ENCODE measurements at places on chromosomes 16 and 17.
A peak's percentile ranks its signal among the peaks of the same experiment; 100 is the strongest.

- DNase-seq = no peak
Observed at GRCh38 chr17:40558890-40559563, 6.2 kb downstream of the CCR7 start.

- no peak for DNase-seq
Observed at GRCh38 chr16:80993307-80993706, 13.4 kb downstream of the CMC2 start.

DNA sequence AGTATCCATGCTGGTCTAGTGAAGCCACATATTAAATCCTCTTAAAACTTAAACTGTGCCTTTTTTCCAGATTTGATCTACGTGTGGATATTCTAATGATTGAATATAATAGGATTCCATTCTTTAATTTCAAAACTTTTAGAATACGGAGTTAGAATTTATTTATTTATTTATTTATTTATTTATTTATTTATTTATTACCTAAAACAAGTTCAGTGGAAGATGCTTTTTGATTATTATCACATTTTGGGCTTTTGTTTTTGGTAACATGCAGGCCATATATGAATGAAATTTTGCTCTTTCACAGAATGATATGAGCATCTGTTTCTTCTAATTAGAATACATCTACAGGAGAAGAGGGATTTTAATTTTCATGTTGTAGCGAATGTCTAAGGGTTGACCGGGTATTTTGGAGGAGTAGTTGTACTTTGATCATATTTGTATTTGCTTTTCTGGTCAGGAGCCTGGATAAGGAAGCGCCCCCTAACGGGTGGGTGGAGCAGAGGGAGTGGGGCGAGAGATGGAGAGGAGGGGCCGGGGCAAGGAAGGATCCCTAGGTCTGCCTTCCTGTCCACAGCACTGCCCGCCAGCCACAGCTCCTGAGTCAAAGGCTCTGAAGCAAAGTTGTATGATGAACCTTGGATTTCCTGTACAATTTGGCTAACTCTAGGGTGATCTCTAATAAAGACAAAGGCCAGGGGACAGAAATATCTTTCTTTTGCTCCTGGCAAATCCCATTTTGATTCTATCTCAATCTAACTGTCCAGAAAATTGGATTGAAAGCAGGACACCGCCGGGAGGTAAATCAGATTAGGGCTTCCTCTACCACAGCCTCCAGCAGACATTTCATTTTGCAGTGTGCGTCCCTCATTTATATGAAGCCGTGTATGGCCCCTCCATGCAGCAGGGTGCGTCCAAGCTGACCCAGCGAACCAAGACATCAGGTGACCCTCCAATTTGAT lies 149.1 kb downstream of the PRKCA start:
- DNase-seq = no peak

DNA sequence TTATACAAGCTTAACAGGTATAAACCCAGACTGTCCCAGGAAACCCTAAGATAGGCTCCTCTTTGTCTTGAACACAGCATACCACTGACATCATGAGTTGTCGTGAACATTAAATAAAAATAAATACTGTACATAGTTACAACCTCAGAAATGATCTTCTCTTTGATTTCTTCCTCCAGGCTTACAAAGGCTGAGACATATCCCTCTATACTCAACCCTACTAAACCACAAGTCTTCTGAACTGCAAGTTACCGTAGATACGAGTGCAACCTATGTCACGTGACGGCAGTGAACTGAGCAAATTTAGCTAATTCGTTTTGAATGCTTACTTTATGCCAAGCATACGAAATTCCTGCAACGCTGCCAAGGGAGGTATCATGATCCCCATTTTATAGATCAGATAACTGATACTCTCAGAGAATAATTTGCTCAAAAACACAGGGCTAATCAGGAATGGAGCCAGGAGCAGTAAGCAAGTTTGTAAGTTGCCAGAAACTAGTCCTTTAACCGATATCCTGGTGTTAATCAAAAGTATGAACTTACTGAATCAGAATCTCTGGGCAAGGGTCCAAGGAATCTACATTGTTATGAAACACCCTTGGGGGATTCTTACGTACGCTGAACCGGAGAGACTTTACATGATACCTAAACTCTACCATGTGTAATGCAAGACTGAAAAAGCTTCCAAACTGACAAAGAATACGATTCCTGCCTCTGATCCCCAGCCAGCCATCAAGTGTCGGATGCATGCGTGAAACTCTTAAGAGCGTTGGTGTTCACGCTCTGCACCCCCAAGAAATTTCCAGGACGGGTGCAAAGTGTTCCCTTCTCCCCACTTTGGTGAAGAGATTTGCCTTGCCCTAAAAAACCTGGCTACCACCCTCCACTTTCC lies 106.2 kb downstream of the XYLT1 start:
- DNase-seq = no peak

DNA sequence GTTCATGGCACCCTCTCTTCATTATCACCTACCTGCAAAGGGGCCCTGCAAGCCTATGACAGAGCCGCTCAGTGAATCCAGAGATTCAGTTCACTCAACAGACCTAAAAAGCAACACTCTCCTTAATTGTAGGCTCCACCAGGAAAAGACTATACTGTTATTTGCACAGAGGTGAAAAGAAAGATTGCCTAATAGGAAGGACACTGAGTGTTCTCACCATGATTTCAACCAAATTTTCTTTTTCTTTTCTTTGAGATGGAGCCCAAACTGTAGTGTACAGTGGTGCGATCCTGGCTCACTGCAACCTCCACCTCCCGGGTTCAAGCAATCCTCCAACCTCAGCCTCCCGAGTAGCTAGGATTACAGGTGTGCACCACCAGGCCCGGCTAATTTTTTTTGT lies 104.5 kb downstream of the PARN start:
- DNase-seq = no peak

DNA sequence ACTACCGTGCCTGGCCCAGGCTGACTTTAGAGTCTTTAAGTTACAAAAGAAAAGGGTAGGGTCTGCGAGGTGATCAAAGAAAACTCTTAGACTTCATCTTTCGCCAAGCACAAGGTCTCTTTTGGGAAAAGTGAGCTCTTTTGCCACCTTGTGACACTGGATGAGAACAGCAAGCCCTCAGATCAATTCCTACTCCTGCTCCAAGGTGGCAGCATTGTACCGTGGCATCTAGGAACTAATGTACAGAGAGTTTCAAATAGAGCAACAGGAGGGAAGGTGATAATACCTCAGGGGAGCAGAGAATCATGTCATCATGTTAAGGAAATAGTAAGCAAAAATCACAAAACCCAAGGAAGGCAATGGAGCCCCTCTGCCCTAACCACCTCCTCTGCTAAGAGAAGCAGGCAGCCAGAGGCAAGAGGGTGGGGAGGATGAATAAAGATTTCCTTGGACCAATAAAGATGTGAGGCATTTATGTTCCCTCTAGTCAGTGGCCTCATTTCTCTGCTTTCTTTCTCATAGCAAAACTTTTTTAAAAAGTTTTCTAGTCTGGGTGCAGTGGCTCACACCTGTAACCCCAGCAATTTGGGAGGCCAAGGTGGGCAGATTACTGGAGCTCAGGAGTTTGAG lies 2.1 kb upstream of the C17orf78 start:
- peak; percentile 68 for DNase-seq

GRCh38 chr16:3764409-3764808 lies 47.1 kb upstream of the TRAP1 start:
- no peak for DNase-seq

DNA sequence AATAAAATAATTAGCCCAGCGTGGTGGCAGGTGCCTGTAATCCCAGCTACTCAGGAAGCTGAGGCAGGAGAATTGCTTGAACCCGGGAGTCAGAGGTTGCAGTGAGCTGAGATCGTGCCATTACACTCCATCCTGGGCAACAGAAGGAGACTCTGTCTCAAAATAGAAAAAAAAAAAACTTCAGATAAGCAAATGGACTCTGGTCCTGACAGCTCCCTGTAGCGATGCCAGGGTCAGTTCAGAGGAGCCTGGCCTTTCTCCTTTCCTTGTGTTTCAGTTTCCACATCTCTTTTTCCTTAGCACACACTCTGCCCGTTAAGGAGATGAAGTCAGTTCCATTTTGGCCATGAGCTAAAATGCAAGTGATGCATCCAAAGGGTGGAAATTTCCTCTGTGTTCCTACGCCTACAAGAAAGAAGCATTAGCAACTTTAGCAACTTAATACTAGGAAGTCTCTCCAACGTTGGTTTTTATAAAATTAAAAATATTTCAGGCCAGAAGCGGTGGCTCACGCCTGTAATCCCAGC lies 11.6 kb upstream of the GRB2 start:
- DNase-seq = no peak

- no peak for DNase-seq
Observed at GRCh38 chr17:1354030-1354429, 46.0 kb downstream of the YWHAE start.

DNA sequence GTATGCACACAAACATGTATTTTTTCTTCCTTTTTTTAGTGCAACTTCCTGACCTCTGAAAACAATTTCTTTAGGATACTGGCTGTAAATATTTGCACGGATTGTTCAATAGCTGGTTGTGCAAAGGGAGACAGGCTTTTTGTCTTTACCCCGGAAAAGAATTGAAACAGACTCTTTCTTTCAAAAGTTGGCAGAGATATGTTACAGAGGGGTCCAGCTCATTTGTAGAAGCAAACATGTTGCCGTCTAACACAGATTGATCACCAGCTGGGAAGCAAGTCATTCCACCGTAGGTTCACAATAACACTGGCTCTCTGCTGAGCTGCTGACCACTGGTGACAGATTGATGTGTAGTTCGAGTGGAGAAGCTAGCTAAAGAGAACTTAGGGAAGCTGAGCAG lies 130.9 kb downstream of the STX8 start:
- no peak for DNase-seq

DNA sequence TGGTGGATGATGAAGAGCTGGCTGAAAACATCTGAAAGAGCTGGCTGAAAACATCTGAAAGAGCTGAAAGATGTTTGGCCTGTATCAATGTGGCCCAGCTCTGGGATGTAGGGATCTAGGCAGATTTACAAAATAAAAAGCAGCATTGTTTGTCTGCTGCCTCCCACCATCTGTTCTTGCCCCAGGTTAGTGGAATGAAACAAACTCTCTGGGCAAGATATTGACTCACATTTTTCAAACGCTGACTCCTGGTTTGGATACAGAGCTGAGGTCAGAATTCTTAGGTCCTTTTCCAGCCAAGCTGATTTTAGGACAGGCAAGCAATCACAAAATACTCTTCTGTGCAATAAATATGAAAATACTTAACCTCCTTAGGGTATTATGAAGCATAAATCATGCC lies 139.0 kb downstream of the STX8 start:
- DNase-seq = no peak

DNA sequence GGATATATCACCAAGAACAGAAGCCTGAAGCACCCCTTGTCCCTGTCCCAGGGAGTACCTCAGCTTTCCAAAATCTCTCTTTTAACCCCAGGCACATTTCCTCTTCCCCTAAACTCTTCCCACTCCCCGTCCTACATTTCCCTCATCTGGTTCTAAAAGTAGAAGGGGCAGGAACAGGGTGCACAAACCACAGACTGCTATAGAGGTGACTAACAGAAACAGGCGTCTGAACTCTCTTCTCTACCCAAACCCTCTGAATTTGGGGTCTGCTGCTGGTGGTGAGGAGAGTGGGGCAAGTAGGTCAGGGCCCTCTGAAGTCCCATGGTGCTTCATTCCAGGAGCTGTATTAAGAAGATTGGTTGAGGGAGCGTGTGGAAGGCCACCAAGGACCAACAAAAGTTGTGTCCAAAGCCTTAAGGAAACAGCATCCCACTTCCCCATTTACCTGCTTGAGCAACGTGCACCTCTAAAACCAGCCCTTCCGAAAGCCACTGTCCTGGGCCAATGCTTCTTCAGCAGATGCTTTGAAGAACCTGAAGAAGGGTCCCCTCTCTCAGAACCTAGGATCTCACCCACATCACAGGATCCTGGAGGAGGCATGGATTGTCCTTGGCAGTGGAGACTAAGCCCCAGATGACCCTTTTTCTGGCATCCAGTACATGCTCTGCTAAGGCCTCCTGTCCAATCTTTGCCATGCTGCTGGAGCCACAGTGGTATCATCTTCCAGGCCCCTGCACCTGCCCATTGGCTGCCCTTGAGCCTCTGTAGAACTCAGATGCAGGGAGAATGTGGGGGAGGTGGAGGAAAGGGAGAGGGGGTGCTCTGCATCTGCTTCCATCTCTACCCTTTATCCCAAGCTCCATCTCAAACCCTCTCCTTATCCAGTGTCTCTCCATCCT lies 5.7 kb upstream of the NR1D1 start:
- DNase-seq = no peak

- no peak for DNase-seq
Observed at GRCh38 chr17:81556863-81557262, 4.7 kb upstream of the FAAP100 start.

DNA sequence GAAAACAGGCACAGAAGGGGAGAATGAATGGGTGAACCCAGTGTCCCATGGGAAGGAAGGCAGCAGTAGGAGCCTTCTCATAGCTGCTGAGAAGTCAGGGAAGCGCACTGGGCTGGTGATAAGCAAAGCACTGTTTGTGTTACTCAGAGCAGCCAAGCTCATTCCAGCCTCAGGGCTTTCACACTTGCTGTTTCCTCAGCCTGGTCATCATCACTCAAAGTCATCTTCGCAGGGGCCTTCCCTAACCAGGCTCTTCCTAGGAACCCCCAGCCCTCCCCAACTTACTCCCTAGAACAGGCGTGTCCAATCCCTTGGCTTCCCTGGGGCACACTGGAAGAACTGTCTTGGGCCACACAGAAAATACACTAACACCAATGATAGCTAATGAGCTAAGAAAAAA lies 32.1 kb upstream of the LONP2 start:
- DNase-seq = no peak

- DNase-seq = no peak
Observed at GRCh38 chr17:4475001-4475400, 23.7 kb upstream of the SPNS2 start.

GRCh38 chr17:39328815-39329214 lies 72.6 kb downstream of the FBXL20 start:
- no peak for DNase-seq

DNA sequence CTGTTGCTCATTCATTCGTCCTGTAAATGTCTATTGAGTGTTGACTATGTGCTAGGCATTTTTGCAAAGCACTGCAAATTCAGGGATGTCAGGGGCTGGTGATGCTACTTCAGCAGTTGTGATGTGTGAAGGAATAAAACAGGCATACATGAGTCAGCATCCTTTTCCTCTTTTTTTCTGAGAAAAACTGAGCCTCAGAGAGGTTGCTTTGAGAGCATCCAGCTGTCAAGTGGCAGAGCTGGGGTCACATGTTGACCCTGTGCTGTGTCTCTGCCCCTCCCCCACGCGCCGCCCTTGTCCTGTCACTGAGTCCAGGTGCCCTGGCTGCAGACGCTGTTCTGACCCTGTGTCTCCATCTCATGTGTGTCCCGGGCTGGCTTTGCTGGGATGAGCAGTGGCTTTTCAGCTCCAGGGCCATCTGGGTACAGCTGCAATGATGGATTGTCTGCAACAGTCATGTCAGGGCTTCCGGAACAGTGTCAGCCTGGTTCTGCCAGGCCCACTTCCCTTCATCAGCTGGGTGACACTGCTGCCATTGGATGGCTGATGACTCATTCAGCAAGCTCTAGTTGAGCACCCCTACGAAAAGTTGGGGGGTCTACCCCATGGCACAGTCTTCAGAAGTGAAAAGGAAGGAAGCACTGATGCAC lies 14.9 kb downstream of the SEC14L5 start:
- no peak for DNase-seq

Data from kidney capillary endothelial cell (primary cell).